ENCODE measurements at places on chromosomes 11 and 22. TPM values are rescaled to one million over a fixed set of nuclear protein-coding genes. Genes with fewer than 3 reads are reported as not detected.

DNA sequence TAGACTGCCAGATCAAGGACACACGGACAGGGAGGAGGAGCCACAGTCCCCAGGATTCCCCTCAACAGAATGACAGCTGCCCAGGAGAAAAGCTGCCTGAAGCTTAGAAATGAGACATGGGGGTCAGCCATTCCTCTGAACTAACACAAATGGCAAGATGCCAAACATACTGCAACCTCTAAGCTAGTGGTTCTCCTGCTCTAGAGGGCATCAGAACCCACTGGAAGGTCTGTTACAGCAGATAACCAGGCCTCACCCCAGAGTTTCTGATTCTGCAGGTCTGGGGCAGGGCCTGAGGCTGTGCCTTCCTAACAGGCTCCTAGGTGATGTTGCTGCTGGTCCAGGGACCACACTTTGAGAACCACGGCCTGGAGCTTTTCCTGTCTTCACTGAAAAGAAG is 28.6 kb upstream of the BID start:
- H3K36me3 ChIP-seq, result peaks cover 71% of the 10 kb centered on the region
- H3K27me3 ChIP-seq, result no peaks in the 10 kb centered on the region
- H3K4me3 ChIP-seq, result no peak overlapping the region

GRCh38 chr11:86360775-86361395 is 13.8 kb upstream of the CCDC81 start:
- no peak for DNase-seq
- H3K27me3 ChIP-seq, result no peaks in the 10 kb centered on the region
- no peak overlapping the region for H3K4me3 ChIP-seq
- no peaks in the 10 kb centered on the region for H3K4me1 ChIP-seq

DNA sequence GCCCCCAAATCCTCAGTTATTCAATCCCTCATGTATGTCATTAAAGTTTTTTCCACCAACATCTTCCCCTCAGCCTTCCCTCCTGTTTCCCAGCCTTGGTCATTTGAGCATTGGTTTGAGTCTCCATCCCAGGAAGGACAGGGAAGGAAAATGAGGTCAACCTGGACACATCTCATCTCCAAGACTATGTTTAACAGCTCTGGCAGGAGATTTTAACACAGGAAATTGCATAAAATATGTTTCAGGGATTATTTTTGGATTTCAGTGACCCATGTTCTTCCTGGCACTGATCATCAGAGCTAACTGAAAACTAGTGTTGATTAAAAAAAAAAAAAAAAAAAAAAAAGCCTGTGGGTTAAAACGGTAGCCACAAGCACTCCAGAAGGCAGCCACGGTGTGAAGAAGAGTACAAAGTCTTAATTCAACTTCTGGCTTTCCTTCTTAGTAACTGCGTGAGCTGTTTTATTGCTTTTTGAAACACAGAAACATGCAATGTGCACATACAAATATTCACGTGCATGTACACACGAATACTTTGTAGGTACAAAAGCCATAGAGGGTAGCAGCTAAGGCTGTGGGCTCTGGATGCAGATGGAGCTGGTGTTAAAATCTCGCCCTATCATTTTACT is 164.4 kb upstream of the DDI1 start:
- DNase-seq, result no peak
- no peak overlapping the region for H3K27ac ChIP-seq
- H3K27me3 ChIP-seq, result no peaks in the 10 kb centered on the region
- no peaks in the 10 kb centered on the region for H3K36me3 ChIP-seq
- H3K4me3 ChIP-seq, result no peak overlapping the region

DNA sequence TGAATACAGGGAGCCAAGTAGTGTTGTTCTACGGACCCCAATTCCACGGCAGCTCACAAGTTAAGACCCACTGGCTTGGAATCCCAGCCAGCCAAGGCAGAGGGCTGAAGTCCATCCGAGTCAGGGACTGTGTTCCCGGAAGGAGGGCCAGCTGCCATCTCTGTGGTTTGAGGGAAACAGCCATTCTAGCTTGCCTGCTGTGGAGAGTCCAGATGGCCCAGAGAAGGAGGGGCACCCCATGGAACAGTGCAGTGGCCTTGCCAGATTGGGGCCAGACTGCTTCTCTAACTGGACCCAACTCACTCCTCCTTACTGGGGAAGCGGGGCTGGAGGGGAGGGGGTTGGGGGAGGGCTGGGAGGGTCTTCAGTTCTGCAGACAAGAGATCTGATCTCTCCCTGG is 156.4 kb downstream of the FAM181B start:
- no peak overlapping the region for H3K27ac ChIP-seq
- DNase-seq, result no peak
- H3K4me3 ChIP-seq, result no peak overlapping the region
- no peaks in the 10 kb centered on the region for H3K4me1 ChIP-seq
- no peaks in the 10 kb centered on the region for H3K27me3 ChIP-seq

- H3K27me3 ChIP-seq, result peaks cover 4% of the 10 kb centered on the region
- H3K36me3 ChIP-seq, result no peaks in the 10 kb centered on the region
- no peak overlapping the region for H3K4me3 ChIP-seq
- H3K27ac ChIP-seq, result no peak overlapping the region
Observed at GRCh38 chr11:19433367-19433766, 192.6 kb upstream of the E2F8 start.

- peaks cover 3% of the 10 kb centered on the region for H3K36me3 ChIP-seq
- no peak for DNase-seq
- H3K4me1 ChIP-seq, result peaks cover 8% of the 10 kb centered on the region
- no peak overlapping the region for H3K4me3 ChIP-seq
- no peaks in the 10 kb centered on the region for H3K27me3 ChIP-seq
- no peak overlapping the region for H3K27ac ChIP-seq
Observed at GRCh38 chr11:2256293-2256913, 14.0 kb downstream of the ASCL2 start.

DNA sequence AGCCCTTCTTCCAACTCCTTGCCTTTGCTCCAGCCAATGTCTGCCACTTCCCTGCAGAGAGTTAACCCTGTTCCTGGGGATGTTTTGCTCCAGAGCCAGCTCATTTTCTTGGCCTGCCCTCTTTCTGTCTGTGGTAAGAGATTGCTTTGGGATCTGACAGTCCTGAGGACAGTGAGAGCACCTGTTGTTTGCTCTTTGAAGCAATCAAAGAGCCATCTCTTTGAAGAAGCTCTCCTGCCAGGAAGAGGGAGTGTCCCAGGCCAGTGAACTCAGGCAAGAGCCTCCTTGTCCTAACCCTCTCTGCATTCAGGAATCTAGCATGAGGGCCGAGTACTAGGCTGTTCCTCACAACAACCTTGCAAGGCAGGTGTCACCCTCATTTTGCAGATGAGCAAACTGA is 42.2 kb downstream of the TRAF6 start:
- no peak for DNase-seq
- H3K27me3 ChIP-seq, result no peaks in the 10 kb centered on the region
- no peak overlapping the region for H3K27ac ChIP-seq
- no peaks in the 10 kb centered on the region for H3K36me3 ChIP-seq
- no peak overlapping the region for H3K4me3 ChIP-seq

DNA sequence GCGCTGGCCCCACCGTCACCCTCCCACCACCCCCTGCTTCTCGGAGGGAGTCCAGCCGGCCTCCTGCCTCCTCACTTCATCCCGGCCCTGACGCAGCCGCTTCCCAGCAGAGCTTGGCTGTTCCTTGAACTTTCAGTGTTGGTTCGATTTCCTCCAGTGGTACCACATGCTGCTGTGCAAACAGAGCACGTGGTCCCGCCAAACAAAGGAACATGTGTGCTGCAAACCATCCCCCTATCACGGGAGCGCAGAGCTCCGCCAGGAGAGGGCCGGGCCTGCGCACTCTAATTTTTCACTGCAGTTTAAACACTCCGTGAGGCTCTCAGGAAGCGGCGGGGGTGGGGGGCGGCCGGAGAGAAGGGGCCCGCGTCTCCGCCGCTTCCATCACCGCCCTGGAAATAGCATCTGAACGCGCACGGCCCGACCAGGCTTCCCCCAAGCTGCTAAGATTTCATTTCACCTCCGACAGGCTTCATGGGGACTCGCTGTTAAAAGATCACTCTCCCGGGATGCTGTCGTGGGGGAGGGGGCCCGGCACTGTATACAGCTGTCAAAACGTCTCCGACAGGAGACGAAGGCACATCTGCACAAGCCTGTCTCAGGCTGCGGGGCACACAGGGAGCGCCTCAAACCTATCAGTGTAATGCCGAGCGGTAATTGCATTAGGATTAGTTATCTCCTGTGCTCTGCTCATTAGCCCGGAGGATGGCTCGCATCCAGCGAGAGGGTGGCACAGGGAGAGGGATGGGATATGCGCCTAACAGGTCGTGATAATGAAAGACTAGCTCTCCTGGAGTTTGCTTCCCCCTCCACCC is 269.9 kb upstream of the SORL1-AS1 start:
- peak overlapping the region; percentile 99 for H3K27ac ChIP-seq
- no peaks in the 10 kb centered on the region for H3K27me3 ChIP-seq
- no peaks in the 10 kb centered on the region for H3K36me3 ChIP-seq
- H3K4me1 ChIP-seq, result peaks cover 21% of the 10 kb centered on the region
- DNase-seq, result peak; percentile 99
- H3K4me3 ChIP-seq, result peak overlapping the region; percentile 71

DNA sequence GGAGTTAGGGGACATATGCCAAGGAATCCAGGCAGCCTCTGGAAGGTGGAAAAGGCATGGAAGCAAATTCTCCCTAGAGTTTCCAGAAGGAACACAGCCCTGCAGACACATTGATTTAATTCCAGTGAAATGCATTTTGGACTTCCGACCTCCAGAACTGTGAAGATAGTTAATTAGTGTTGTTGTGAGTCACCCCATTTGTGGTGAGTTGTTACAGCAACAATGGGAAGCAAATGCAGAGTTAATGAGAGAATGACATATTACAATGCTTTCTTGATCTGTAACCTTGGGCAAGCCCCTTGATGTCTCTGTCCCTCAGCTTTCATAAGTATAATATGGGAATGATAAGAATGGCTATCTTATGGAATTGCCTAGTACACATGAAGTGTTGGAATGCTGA is 178.7 kb downstream of the KIRREL3 start:
- no peaks in the 10 kb centered on the region for H3K4me1 ChIP-seq
- peaks cover 3% of the 10 kb centered on the region for H3K36me3 ChIP-seq
- H3K27me3 ChIP-seq, result no peaks in the 10 kb centered on the region

GRCh38 chr11:45185228-45185729 is 38.8 kb downstream of the PRDM11 start:
- no peak overlapping the region for H3K4me3 ChIP-seq
- no peak overlapping the region for H3K27ac ChIP-seq
- H3K36me3 ChIP-seq, result peaks cover 54% of the 10 kb centered on the region
- H3K27me3 ChIP-seq, result no peaks in the 10 kb centered on the region
- H3K4me1 ChIP-seq, result peaks cover 21% of the 10 kb centered on the region
- no peak for DNase-seq

DNA sequence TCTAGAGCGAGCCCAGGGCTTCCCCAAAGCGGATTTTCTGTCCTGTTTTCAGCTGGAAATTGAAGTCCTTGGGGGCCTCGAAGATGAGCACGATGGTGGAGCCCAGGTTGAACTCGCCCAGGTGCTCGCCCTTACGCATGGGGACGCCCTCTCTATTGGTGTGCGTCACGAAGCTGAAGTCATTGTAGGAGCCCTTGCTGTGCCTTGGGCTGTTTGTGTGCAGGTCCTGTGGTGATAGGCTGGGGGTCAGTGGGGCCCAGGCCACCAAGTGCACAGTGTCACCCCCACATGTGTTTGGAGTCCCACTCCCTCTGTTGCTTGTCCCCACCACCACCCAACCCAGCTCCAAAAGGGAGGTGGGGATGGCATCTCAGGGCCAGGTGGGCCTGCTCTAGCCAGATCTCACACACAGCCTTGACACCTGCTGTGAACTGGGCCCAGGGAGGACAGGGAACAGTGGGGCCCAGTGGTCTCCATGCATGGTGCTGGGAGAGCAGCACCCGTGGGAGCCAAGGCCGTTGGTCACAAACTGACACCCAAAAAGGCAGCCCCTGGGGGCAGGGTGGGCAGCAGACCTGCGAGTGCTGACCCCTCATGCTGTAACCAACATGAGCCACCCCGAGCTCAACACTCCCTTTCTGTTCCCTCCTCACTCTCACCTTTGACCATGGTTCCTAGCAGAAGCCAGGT is 42.3 kb downstream of the PISD start:
- H3K27me3 ChIP-seq, result no peaks in the 10 kb centered on the region
- peaks cover 87% of the 10 kb centered on the region for H3K36me3 ChIP-seq
- no peak overlapping the region for H3K4me3 ChIP-seq
- H3K27ac ChIP-seq, result no peak overlapping the region
- no peak for DNase-seq

DNA sequence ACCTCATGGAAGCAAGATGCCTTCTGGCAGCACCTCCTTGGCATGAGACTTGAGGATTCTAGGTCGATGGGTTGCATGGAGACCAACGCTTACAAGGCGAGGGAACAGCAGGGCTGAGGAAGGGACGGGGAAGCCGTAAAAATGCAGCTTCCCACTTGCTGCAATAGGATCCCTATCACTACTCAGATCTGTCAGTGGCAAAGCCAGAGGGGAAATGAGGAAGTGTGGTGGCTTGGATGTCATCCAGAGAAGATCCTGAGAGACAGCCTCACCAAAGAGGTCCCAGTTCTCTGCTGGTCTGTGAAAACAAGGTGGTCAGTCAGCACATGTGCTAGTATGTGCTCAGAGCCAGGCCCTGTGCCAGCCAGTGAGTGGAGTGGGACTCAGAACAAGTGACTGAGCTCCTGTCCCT is 22.2 kb downstream of the CYB5R2 start:
- peaks cover 20% of the 10 kb centered on the region for H3K4me1 ChIP-seq
- no peaks in the 10 kb centered on the region for H3K27me3 ChIP-seq
- no peak overlapping the region for H3K27ac ChIP-seq
- peaks cover 29% of the 10 kb centered on the region for H3K36me3 ChIP-seq

DNA sequence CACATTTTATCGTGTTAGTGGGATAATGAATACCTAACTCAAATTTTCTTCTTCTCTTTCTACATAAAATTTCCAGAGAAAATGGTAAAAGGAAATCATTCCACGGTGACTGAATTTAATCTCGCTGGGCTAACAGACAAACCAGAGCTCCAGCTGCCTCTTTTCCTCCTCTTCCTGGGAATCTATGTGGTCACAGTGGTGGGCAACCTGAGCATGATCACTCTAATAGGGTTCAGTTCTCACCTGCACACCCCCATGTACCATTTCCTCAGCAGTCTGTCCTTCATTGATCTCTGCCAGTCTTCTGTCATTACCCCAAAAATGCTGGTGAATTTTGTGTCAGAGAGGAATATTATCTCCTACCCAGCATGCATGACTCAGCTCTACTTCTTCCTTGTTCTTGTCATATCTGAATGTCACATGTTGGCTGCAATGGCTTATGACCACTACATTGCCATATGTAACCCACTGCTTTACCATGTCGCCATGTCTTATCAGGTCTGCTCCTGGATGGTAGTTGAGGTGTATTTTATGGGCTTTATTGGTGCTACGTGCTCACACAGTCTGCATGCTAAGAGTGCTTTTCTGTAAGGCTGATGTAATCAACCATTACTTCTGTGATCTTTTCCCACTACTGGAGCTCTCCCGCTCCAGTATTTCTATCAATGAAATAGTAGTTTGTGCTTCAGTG is 24.1 kb downstream of the OR10D3 start:
- no peaks in the 10 kb centered on the region for H3K36me3 ChIP-seq
- H3K4me3 ChIP-seq, result no peak overlapping the region
- no peaks in the 10 kb centered on the region for H3K27me3 ChIP-seq
- H3K27ac ChIP-seq, result no peak overlapping the region
- no peak for DNase-seq

Gene POTEH
- not detected for total RNA-seq

Gene ANO5
- total RNA-seq, result 50.0 TPM

Gene CARD18
- not detected for total RNA-seq

Gene OR52N4
- total RNA-seq, result 0.20 TPM

Gene BIK
- 0.79 TPM for total RNA-seq

Gene TRIM49
- total RNA-seq, result not detected

Gene OR5A1
- not detected for total RNA-seq

Gene DMC1
- 3.9 TPM for total RNA-seq

Gene PLAAT2
- total RNA-seq, result not detected
